Stimulated activated CD8-positive, alpha-beta memory T cell treated with anti-CD3 and anti-CD28 coated beads, Interleukin-4, amount 100 ng/mL, for 48 hours (primary cell): ENCODE measurements at places on chromosomes 11 and 22.

DNA sequence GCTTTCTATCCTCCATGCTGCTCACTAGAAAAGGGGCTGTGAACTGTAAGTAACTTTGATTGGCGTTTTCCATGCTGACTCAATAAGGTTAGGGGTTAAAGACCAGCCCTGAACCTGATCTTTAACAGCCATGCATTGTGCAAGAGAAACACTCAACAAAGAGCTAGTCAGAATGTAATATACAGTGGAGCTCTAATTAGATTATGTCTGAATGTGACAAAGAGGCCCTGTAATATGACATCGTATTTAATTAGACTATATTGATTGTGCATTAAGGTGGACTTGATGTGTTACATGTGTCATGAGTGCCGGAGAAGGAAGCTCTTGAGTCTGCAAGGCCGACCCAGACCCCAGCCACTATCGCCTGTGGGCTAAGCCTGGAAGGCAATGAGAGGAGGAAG is 70.5 kb downstream of the PKNOX2 start:
- DNase-seq: no peak

GRCh38 chr11:65434057-65434666 is 11.6 kb downstream of the NEAT1 start:
- DNase-seq: no peak

- DNase-seq: no peak
These were observed 20.3 kb downstream of the TEF start for GRCh38 chr22:41401781-41402648.

DNA sequence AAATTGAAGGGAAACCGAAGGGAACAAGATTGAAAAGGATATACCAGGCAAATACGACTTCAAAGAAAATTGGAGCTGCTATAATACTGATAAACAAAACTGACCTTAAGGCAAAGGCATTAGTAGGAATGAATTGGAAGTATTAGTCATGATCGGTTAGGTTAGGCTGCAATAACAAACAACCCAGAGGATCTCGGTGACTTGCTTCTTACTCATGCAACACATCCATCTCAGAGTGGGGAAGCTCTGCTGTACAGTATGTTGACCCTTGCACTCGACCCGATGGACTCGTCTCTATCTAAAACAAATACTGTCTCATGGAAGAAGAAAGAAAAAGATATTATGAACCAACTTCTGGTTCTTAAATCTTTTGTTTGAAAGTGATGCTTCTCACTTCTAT is 42.3 kb downstream of the SPATA19 start:
- no peak for DNase-seq

- no peak for DNase-seq
These were observed 92.0 kb downstream of the MYEOV start for GRCh38 chr11:69385832-69386427.
